NCI-H524 (cell line): ENCODE measurements at places on chromosomes 5 and 9.

DNA sequence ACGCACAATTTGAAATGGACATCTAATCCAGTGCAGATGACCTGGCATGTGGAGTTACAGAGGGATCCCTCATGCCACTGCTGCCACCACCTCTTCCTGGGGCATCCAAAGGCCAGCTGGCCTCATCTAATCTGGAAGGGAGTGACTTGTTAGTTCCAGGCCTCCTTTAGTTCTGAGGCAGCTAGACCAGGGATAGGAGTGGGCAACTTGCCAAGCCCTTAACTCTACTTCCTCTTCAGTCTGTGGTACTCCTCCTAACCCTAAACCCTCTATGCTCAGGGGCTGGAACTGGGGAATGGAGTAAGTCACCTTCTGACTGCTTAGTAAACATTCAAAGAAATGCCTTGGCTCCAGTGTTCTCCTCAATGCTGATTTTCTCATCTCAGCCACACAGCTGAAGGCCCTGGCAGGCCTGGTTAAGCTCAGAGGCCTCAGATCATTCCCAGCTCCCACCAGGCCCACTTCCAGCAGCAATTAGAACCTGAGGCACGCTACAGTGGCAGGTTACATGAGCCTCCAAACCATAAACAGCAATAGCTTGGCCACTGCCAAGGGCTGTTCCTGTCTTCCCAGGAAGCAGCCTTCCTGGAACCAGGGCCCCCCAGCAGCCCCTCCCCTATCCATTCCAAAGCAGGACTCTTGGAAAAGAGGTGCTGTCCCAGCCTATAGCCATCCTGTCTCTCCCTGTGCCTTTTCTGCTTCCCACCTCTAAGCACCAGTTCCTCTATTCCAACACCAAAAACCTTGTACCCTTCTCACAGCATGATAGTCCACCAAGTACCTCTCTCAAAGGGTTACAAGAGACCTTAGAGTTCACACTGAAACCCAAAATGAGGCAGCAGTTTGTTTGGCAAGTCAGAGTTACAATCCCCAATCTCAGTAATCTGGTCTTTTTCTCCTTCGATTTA lies 2.0 kb downstream of the EIF4EBP3 start:
- DNase-seq = no peak

DNA sequence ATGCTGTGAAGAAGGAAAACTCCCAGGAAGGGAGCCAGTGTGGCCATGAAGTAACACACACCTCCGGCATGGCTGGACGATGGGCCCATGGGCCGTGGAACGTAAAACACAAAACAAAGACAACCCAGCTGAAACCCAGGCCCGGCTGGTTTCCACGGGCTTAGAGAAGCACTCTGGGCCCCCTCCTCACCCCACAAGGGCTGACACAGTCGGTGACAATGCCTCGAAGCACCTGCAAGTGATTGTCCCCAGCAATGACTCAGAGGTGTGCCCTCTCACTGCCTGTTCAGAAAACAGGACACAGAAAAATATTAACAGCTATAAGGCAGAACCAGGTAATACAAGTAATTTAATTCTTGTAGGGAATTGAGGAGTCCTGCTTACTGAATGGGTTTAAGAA lies 135.3 kb downstream of the ROR2 start:
- no peak for DNase-seq

DNA sequence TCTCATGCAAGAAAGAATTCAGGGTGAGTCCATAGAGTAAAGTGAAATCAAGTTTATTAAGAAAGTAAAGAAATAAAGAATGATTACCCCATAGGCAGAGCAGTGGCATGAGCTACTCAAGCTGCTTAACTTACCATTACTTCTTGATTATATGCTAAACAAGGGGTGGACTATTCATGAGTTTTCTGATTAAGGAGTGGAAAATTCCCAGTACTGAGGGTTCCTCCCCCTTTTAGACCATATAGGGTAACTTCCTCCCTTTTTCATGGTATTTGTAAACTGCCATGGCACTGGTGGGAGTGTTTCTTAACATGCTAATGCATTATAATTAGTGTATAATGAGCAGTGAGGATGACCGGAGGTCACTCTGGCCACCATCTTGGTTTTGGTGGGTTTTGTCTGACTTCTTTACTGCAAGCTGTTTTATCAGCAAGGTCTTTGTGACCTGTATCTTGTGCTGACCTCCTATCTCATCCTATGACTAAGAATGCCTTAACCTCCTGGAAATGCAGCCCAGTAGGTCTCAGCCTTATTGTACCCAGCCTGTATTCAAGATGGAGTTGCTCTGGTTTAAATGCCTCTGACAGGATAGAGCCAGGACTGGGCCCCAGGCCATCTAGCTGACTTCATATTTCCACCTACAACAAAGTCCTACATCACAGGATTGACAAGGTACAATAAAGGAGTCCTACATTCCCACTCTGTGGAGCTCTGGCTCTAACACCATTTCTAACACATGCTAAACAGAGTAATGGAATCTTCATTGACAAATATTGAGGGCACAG lies 186.7 kb downstream of the NXNL2 start:
- no peak for DNase-seq

GRCh38 chr9:98970532-98971041 lies 26.9 kb downstream of the COL15A1 start:
- no peak for DNase-seq

- no peak for DNase-seq
Measured at GRCh38 chr5:73822278-73822988, 196.4 kb downstream of the ARHGEF28 start.

GRCh38 chr5:104706600-104706999 lies 1144.0 kb upstream of the NUDT12 start:
- no peak for DNase-seq

DNA sequence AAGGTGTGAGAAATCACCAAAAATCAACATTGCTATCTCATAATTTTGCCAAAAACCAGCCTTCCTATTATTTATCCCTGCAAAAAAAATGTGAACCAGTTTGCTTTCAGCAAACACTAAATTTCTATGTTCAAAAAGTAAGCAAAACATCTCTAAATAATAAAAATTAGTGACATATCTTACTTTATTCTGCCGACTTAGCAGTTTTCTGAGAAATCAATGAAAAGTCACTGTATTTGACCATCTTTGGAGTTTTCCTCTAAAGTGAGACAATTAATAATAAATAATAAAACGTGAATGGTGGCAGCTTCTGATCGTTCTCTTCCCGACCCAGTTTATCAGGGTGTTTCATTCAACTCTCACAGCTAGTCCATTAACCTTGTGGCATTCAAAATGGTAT lies 158.6 kb upstream of the TARS1 start:
- no peak for DNase-seq

GRCh38 chr9:95499847-95500246 lies 16.9 kb downstream of the PTCH1 start:
- DNase-seq = no peak

- no peak for DNase-seq
Measured at GRCh38 chr5:177968661-177969211, 27.3 kb downstream of the PROP1 start.

- DNase-seq = no peak
Measured at GRCh38 chr5:52132053-52132452, 655.7 kb upstream of the ITGA1 start.

GRCh38 chr5:125179612-125180011 lies 433.2 kb upstream of the ZNF608 start:
- DNase-seq = peak; percentile 7

DNA sequence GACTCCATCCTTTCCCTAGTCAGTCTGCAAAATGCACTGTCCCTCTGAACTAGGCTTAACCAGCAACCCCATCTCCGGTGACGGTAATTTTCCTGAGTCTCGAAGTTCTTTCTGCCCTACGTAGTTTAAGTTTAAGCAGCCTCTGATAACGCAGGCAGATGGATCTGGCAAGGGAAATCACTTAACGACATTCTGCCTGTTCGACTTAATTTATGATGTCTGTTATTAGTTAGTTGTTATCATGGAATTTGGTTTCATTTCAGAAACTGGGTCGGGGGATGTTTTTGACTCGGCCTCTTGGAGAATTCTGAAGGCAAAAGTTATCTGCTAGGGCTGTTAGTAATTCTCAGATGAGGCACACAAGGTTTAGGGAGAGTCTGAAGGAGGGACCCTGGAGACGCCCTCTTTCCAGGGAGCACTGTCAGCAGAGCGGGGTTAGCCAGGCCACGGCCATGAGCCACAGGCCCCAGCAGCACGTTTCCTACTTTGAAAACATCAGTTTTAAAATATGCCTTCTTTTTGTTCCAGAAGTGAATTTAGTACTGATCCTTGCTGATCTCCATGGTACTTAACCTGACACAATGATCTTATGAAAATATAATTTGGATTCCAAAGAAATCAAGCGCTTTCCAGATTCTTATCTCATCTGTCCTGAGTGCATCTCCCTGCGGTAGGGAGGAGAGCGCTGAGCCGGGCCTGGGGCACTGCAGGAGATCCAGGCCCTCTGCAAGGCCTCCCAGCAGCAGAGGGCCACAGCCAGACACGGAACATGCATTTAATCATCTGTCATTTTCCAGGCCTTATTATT lies 171.0 kb upstream of the OTULINL start:
- no peak for DNase-seq

GRCh38 chr5:171481571-171482433 lies 62.4 kb downstream of the FGF18 start:
- no peak for DNase-seq

DNA sequence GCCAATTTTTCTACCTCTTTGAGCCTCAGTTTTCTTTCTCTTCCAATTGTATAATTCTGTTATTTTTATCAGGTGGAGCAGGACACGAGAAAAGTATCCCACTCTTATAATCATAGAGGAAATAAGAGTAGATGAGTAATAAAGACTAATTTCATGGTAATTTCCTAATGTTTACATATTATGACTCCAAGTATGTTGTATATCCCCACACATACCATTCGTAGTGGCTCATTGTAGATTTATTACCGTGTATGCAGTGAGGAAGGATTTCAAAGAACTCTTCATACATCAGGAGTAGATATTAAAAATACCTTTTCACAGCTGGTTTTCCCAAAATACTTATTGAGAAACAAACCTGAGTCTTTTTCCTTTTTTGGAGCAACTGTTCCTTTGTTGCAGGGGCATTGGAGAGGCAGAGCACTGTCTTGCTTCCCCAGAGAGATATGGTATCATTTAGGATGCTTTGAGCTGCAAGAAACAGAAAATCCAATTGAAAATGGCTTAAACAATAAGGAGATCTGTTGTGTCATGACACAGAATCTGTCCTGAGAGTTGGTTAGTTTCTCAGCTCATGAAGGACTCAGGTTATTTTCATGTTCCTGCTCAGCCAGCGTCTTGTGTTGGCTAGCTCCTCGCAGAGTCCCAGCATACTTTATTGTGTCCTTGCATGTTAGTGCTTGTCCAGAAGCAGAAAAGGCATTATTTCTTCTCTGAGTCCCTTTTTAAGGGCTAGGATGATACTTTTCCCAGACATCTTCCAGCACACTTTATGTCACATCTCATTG lies 291.2 kb downstream of the ARHGAP26 start:
- no peak for DNase-seq

DNA sequence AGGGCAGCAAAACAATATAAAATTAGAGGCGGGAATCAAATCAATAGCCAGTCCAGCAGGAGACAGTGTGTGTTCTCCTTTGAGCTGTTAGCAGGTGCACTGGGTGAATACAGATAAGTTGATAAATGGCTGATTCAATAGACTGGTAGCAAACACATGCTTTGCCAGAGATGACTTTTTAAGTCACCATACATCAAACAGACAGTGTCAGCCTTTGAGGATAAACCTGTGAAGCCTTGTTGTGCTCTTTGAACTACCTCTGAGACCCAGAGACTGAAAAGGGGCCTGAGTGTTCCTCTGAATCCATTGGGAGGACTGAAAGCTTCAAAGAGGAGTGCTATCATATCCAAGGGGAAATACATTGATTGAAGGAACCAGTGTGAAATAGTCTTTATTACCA lies 301.9 kb downstream of the RASEF start:
- no peak for DNase-seq

GRCh38 chr5:5767286-5767928 lies 344.9 kb downstream of the ICE1 start:
- DNase-seq = no peak
